HFFc6 (cell line): ENCODE measurements at places on chromosomes 11 and 22. TPM values are rescaled to one million over a fixed set of nuclear protein-coding genes. Genes with fewer than 3 reads are reported as not detected.

DNA sequence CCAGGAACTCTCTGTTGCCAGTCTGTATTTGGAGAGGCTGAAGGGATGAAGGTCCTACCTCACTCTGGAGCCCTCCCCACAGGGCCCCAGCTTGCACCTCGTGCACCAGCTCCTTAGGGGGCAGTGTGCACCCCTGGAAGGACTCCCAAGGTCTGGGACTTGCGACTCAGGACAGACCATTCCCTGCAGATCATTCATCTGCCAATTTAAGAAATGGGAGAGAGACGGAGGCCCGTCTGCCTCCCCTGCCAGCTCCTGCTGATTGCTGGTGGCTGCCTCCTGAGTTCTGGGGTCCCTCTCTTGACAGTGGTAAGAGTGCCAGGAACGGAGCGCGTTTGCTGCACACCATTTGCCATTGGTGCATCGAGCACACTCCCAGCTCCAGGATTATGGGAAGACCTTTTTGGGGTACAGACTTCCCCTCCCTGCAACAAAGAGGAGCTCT is 27.4 kb upstream of the MALAT1 start:
- peak; percentile 74 for DNase-seq

GRCh38 chr22:37208401-37209139 is 3.7 kb downstream of the SSTR3 start:
- DNase-seq = no peak

GRCh38 chr11:69695581-69695980 is 8.2 kb downstream of the FGF19 start:
- no peak for DNase-seq

DNA sequence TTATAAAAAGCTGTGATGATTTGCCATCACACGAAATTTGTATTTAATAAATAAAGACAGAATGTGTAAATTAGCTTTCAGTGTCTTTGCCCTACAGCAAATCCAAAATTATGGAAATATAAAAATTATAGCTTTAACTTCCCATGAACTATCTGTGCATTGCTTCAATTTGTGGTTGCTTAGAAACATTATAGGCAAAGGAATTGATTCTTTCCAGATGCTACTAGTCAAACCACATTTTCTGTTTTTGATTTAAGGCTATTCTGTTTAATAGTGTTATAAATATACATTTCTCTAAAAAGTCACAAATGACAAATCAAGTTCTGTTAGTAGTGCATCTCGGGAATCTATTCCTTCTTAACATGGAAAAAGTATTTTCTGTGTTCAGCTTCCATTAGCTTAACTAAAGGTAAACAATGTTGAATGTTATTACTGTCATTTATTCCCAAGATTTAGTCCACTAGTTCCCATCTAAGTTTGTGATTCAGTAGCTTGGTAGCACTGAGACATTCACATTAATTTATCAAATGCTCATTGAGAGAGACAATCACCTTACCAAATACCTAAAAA is 1086.3 kb upstream of the CCDC90B start:
- no peak for DNase-seq

DAGLA gene
- total RNA-seq = 2.4 to 4.2 TPM (median 2.6 TPM) in 3 replicates
